Activated T-helper 9 cell treated with anti-CD3 and anti-CD28 coated beads, Interleukin-2, amount 50 U/mL, for 16 hours (primary cell): ENCODE measurements at places on chromosomes 1 and 21.

DNA sequence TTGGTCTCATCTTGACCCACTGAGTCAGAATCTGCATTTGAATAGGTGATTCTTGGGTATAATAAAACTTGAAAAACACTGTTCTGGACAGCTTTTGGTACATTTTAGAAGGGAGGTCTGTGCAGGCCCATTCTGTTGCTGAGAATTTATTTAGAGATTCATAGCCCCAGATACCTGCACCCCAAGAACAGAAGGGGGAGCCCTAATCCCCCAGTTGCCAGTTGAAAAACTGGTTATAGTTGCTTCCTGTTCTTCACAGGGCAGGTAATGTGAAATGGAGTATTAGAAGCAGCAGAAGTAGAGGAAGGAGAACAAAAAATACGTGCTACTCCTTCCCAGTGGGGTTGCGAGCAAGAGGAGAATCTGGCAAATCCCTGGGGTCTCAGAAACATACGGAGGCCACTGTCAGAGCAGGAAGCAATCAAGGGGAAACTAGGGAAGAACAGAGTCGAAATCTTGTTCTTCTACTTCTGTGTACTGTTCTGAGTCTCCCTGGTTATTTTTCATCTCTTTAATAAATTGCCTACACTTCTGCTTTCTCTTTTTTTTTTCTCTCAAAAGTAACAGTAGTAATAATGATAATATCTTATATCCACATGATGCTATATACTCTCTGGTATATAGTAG, 4.6 kb upstream of the CLCA2 start:
- no peak for DNase-seq

DNA sequence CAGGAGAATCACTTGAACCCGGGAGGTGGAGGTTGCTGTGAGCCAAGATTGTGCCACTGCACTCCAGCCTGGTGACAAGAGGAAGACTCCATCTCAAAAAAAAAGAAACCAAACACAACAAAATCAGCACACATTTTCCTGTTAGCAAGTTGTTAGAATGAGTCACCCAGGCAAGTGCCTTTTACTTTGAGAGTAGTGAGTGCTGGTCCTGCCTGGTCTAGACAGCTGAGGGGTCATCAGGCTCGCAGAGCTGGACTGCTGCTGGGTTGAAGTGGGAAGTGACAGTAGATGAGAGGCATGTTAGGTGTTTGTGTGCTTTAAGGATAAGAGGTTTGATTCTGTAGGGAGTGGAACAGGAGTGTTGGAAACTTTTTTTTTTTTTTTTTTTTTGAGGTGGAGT, 31.9 kb downstream of the GNPAT start:
- DNase-seq = no peak

DNA sequence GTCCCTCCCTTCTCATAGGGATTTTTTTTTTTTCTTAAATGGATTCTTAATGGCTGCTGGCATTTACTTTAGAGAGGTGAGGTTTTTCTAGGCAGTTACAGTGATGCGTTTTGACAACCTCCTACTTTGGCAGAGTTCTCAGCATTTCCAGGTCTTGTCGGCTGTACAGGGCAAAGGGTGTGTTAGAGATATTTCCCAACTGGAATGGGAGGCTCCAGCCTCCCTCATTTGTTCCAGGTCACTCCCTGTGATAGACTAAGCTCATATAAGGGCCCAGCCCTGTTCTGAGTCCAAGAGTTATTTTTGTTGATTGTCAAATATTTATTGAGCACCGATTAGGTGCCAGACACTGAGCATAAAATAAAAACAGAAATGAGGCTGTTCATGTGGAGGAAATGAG, 7.6 kb upstream of the XKR8 start:
- DNase-seq = no peak

- DNase-seq = no peak
Observed at GRCh38 chr21:42453224-42453985, 42.6 kb downstream of the RSPH1 start.

DNA sequence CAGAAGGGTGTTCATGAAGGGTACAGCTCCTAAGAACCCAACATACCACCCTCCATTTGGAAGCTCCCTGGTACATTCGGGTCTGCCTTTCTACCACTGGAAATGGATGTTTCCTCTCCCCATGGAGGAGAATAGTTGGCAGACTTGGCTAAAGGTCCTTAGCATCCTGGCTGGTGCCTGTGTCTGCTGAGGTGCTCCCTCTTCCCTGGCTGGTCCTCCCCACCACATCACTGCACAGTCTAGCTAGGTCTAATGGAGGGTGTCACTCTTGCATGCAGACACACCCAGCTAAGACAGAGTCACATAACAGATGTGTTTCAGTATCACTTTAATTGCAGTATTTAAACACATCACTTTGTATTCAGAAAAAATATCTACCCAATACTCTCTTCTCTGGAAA, 24.7 kb downstream of the CD34 start:
- DNase-seq = no peak

- DNase-seq = no peak
Observed at GRCh38 chr1:151972542-151973248, 21.0 kb downstream of the S100A10 start.

GRCh38 chr21:20856926-20857325, 141.3 kb upstream of the NCAM2 start:
- no peak for DNase-seq

DNA sequence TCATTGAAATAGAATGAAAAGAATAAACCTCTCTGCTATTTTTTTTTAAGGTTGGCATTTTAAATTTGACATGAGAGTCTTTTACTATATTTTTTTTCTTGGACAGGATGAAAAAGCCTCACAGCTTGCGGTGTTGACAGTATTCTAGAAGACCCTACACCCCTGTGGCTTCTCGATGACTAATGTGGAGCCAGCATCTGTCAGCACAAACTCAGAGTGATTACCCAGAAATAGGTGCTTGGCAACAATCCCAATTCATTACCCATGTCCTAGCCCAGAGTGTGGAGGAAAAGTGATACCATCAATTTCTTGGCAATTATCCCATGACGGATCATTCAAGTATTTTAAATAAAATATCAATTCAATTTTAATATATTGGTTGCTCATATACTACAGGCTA, 186.8 kb upstream of the MAP1LC3C start:
- no peak for DNase-seq
